HS-5 (cell line): ENCODE measurements at places on chromosomes 5 and 9.

DNA sequence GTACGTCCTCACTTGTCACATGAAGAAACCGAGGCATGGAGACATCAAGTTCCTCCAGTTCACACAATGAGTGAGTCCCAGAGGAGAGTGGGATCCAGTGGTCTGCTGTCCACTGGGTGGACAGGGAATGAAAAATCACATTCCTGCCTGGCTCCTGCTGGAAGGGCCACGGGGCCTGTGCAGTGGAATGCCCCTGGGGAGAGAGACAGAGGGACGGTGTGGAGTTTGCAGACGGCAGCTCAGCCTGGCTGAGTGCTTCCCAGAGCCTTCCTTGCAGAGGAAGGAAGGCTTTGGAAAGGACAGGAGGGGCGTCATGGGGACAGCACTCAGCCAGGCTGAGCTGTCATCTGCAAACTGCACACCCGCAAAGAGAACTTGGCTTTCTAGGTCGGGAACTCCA, 74.7 kb downstream of the COL27A1 start:
- no peak for DNase-seq

GRCh38 chr9:122056484-122056883, 36.6 kb downstream of the TTLL11 start:
- DNase-seq = no peak

DNA sequence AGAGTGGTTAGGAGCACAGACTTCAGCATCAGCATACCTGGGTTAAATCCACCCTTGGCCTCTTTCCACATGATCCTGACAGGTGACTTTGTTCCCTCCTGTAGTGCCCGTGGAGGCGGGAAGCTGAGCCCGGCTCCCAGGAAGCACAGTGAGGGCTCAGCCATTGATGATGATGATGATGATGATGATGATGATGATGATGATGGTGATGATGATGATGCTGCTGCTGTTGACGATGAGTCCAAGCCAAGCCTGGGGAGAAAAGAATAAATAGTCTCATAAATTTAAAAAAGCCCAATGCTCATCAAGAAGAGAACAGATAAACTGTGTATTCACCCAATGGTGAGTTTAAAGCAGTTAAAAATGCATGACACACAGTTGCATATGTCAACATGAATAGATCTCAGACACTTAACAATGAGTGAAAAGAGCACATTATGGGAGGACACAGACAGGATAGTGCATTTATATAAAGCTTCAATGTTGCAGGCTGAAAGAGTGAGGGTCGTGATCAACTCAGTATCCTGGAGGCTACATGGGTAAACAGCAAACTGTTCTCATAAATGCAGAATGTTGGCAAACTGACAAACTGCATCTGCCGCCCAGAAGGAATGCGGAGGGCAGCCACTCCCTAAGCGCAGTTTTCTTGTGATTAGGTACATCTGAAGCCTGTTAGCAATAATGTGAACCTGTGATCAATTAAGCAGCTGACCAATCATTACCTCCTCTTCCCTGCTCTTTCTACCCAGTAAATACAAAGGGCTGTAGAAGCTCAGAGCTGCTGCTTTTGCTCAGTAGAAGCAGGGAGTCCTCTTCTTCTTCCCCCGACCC, 11.7 kb upstream of the CFAP157 start:
- peak; percentile 20 for DNase-seq

DNA sequence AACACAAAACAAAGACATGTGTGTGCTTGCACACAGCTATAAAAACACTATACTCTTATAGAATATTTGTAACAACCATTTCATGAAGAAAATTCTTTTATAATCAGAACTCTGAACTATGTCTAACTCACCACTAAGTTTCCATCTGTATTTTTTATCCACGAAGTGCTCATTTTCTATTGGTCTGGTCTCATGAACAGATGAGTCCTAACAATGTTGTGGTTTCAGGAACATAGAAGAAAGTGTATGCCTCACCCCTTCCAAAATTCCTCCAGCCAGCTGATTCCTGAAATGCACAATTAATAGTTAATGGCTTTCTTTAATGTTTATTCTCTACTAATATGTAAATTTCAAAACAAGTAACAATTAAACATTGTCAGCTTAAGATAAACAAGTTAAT, 325.3 kb upstream of the GRAMD2B start:
- no peak for DNase-seq

DNA sequence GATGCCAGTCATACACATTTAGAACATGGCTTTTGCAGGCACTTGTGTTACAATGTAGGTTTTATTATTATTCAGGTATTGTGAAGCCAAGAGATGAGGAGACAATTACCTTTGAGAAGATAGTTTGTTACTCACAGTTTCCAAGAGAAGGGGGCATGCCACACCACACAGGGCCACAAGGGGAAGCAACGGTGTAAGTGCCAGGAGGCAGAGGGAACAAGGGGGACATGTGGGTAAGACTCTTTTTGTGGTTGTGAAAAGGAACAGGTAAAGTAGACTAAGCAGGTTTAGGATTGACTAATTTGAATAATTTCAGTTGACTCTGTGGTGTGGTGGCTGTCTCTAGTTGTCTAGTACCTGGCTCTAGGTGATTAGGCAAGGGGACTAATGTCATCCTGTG, 191.2 kb downstream of the TRPM6 start:
- DNase-seq = no peak

GRCh38 chr9:100428871-100429654, 2.1 kb downstream of the MSANTD3 start:
- peak; percentile 99 for DNase-seq

DNA sequence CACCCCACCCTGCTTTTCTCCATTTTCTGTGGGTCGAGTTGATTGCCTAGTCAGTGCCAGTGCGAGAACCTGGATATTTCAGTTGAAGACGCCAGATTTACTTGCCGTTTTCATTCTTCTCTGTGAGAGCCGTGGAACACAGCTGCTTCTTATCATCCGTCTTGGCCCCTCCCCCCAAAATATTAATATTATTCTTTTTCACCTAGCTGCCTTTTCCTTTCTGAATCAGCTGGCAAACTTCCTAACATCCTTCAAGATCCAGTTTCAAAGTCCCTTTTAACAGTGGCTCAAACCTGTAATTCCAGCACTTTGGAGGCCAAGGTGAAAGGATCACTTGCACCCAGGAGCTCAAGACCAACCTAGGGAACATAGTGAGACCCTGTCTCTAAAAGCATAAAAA, 117.1 kb upstream of the RASA1 start:
- DNase-seq = no peak

DNA sequence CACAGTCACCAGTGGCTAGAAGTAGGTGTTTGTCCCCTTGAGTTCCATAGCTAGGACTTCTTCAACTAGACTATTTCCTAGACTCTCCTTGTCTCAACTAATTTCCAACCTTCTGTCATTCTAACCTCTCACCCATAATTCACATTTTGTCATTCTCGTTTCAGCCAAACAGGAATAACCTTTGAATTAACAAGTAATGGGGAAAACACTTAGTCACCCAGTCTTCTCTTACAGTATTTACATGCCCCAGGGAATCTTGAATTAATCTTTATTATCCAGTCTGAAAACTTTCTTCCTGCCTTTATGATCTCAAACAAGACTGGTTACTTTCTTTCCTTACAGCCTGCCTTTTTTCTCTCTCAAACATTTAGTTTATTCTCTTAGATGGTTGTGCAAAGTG, 63.3 kb upstream of the RUSC2 start:
- no peak for DNase-seq

DNA sequence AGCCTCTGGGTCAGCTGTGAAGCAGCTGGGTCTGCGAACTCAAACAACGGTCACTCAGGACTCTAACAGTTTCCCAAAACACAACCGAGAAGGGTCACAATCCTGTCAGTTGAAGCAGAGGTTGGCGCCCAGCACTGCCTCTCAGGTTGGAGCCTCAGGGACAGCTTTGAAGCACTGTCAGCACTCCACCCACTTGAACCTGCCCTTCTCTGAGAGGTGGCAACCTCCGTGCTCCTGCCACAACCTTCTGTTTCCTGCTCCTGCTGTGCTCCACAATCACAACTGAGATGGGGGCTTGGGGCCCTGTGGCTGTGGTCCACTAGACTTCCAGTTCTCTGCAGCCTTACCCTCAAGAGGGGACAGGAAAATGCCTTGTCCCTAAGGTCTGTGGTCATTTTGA, 21.7 kb upstream of the LCP2 start:
- no peak for DNase-seq

DNA sequence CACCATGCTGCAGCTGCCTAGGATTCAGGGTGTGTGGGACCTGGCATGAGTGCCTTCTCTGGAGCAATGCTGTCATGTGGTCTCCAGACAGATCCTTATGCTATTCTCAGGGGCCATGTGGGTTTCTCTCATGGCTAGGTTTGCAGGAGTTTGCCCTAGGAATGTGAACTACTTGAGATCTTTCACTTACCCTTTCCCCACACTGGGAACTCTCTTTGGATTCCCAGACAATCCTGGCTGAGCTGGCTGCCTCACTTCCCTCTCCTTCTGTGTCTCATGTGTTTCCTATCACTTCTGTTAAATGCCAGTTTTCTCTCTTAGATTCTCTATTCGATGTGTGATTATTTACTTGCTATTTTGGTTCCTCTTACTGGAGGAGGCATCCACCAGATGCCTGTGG, 270.2 kb upstream of the RASA1 start:
- no peak for DNase-seq

DNA sequence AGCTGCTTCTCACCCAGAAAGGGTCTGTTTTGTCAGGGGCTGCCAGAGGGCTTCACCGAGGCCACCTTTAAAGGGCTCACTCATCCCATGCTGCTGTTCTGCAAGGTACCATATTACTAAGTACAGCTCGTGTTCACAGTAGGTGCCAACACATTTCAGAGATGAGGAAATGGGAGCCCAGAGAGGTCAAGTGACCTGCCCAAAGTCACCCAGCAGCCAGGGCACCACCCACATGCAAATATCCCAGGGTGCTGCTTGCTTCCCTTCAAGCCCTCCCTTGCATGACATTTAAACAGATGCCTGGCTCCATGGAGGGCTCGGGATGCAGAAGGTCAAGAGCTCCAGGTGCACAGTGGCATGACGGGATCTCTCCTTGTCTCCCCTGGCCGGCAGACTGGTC, 123.5 kb upstream of the SARDH start:
- DNase-seq = no peak

DNA sequence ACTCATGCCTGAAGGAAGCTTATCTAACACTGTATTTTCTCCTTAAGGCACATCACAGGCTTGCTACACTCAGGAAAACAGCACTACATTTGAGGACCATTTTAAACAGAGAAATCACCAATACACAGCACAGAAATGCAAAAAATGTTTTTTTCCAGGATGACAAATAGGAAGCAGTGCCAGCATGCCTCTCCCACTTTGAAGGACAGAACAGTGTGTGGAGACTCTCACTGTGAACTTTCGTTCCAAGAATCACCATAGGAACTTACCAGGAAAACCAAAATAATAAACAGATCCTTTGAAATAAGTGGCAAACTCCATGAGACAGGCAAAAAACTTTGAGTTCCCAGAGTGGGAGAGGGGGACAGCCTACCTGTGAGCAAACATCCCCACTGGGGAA, 217.8 kb upstream of the MAST4 start:
- no peak for DNase-seq

DNA sequence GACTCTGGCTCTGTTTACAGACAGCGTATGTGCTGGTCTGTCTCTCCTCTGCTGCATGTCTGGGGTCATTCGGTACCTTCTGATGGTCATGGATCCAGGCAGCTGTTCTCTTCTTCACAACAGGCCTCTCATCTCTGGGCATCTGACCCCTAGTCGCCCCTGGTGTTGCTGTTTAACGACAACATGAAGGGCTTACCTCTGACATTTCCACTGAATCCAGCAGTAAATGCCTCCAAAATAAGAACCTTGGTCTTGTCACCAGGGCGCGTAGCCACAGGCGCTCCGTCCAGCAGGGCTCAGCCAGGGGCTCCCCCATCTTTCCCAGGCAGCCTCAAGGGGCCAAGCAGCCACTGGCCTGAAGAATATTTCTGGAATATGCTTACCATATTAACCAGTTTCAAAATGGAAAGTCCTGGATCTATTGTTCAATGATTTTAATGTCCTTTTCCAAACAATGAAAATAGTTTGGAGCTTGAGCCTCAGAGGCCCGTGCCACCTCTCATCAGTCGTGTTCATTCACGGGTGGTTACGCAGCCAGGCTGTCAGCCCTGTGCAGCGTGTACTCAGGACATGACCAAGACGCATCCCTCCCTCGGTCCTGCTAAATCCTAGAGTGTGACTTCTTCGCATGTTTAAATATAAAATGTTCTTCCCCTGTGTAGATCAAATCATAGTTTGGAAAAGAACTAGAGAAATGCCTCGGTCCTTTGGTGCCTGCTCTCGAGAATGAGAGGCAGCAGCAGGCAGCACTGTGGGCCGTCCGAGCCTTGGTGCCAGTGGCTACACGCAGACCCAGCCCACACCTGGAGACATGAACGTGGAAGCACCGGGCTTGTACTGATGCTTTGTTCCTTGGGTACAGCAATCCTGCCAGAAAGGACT, 30.1 kb upstream of the LRRC14B start:
- DNase-seq = no peak

- no peak for DNase-seq
Observed at GRCh38 chr9:126146254-126147145, 180.1 kb upstream of the MVB12B start.

DNA sequence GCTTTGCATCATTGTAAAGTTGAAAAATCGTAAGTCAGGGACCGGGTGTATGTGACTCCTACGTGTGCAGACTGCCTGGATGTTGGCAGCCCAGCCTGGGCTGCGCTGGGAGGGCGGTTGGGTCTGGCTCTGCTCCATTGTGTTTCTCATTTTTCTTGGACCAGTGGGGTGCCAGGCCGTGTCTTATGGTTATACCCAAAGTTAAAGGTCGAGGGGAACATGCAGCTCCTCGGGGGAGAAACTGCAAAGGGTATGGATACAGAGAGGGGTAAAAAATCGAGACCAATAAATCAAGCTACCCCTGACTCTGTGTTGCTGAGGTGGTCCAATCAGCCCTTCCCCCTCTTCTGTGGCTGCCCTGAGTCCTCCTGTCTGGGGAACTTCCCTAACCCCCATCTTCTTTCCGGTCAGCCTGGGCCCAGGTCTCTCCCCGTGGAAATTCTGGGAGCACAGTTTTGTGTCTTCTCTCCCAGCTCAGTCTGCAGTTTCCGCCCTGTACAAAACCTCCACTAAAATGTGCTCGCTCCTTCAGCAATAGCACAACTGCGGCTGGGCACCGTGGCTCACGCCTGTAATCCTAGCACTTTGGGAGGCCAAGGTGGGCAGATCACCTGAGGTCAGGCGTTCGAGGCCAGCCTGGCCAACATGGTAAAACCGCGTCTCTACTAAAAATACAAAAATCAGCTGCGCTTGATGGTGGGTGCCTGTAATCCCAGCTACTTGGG, 34.1 kb upstream of the UNC5A start:
- DNase-seq = no peak

GRCh38 chr9:137095664-137096517, 9.1 kb downstream of the MAN1B1 start:
- no peak for DNase-seq

DNA sequence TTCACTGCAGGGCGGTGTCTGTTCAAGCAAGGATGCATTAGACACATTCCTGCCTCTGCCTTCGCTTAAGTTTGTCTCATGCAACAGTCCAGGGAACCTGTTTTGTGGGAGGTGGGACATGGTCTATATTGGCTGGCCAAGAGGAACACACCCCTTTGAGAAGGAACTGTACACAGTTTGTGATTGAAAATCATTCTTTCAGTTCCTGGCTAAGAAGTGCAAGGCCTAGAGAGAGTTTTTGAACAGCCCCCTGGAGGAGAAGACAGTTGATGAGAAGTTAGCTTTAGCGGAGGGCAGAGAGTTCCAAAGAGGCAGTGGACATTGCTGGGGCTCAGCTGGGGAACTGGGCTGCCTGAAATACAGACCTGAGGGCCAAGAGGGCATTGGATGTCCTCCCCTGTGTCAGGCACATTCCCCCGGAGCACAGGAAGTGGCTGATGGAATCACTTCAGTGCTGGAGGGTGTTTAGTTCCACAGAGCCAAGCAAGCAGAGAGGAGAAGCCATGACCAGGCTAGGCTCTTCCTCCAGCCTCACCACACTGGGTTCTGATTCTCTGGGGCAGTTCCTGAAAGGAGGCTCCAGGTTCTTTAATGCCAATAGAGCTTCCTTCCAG, 66.6 kb downstream of the RGS3 start:
- no peak for DNase-seq
